Dermis blood vessel endothelial cell (primary cell): ENCODE measurements at places on chromosomes 6 and 20.

GRCh38 chr6:158544428-158544827 lies 15.5 kb upstream of the TMEM181 start:
- DNase-seq, result no peak

DNA sequence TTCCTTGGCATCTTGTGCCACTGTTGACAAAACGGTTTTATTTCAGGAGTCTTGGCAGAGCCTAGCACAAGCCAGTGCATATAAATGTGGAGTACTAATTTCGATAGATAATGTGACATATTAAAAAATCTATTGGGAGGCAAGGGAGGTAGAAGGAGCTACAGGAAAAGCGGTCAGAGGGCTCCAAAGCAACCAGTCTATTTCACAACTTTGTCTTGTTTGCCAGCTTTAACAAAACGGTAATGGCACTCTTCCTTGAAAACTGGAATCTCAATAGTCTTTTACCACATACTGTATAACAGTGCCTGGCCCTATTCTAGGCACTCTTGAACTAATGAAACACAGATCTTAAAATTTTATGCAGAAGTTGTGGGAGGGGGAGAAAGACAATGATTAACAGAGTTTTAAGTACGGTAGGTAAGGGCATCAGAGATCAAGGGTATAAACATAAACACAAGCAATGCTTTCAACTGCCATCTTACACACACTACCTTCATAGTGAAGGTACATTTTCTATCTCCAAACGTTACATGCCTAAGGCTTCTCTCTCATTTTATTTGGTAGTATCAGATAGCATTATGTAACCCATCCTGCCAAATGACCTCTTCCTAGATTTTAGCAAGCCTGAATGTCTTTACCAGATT lies 33.5 kb upstream of the SYNCRIP start:
- peak; percentile 16 for DNase-seq

DNA sequence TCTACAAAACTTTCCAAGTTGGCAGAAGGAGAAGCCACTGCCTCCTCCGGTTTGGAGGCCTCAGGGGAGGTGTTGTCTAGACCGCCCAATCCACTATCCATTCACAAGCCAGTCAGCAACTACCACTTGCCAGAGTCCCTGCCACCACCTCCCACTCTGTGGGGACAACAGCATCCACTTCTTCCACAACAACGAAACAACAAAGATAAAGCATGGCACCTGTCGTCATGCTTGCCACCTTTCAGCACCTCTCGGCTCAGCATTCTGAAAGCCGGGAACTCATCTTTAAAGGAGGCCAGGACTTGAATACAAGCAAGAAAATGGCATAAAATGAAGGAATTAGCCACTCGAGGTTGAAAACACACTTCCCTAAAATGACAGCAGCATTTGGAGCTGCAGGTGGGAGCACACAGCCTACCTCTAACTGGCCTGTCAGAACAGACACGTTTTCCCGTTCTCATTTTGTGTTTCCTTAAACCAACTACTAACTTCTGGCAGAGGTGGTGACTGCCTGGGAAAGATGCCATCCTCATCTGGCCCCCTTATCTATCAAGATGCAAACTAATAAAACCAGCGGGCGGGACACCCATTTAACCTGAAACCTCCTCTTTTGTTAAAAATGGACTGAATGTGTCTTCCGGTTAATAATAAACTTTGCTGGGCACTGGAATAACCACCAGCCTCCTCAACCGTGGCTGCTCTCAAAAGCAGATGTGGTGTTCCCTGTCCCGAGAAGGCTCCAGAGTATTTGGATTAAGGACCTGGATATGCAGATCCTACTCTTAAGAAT lies 21.7 kb downstream of the YTHDF1 start:
- no peak for DNase-seq

DNA sequence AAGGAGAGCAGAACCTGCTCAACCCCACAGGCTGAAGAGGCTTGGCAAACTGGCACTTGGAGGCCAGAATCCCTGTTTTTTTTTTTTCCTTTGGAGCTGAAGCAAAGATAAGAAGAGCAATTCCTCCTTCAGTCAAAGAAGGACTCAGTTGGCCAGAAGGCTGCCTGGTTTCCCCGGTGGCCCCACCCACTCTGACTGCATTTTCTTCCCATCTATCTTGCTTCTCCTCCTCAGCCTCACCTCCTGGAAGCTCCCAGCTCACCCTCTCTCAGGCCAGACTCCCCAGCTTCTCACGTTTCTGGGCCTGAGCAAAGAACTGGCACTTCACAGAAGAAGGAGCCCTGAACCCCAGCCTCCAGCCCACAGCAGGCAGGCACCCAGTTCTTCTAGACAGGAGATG lies 2.4 kb downstream of the LRFN2 start:
- no peak for DNase-seq
